GDM1 (cell line): ENCODE measurements at places on chromosomes 7 and 10.

- DNase-seq, result no peak
Observed at GRCh38 chr10:96596422-96597407, 9.9 kb upstream of the TM9SF3 start.

DNA sequence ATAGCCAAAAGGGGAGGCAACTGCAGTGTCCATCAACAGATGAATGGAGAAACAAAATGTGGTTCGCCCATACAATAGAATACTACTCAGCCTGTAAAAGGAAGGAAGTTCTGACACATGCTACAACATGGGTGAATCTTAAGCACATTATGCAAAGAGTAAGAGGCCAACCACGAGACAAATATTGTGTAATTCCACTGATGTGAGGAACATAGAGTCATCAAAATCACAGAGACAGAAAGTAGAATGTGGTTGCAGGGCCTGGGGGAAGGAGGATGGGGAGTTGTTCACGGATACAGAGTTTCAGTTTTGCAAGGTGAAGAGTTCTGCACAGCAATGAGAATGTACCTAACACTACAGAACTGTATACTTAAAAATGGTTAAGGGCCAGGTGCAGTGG is 13.7 kb upstream of the C10orf71 start:
- DNase-seq, result no peak

DNA sequence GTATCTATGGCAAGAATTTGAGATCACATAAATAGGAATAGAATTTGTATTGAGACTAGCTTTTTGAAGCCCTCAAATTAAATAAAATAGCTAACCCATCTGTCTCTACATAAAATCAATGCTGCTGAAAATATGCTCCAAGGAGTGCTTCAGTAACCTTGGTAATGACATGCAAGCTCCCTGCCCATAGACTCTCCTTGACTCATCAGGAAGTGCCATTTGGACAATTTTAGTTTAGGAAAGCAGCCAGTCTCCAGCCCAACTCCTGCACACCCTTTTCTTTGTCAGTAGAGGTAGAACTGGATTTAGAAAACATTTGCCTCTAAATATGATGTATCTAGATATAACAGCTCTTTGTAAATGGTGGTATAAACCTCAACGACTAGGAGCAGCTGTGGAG is 69.9 kb upstream of the PTPRZ1 start:
- no peak for DNase-seq

DNA sequence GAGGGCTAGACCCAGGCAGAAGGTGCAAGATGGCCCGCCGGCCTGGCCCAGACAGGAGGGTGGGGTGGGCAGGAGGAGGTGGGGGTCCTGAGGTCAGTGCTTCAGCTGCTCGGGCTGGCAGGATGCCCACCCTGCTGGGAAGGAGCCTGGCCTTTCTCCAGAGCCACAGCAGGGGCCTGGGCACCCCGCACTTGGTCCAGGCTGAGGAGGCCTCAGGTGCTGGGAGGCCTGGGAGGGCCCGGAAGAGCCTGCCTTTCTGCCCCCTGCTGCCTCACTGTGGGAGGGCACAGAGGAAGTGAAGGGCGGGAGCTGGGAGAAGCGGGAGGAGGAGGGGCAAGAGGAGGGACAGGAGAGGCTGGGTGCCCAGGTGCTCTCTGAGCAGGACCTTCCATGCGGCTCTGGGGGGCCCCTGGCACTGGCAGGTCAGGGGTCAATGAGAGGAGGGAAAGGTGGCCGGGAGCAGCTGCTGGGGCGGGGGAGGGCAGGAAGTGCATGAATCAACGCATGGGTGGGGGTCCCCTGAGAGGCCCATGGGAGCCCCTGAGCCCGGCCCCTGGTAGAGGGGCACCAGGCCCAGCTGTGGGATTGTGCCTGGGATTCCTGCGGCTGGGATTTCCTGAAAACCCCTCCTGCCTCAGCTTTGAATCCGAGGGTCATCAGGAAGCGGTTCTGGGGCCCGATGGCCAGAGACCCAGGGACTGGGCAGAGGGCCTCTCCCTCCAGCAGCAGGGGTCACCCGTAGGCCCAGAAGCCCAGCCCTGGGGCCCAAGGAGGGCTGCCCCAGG is 49.9 kb downstream of the PWWP2B start:
- DNase-seq, result peak; percentile 64

DNA sequence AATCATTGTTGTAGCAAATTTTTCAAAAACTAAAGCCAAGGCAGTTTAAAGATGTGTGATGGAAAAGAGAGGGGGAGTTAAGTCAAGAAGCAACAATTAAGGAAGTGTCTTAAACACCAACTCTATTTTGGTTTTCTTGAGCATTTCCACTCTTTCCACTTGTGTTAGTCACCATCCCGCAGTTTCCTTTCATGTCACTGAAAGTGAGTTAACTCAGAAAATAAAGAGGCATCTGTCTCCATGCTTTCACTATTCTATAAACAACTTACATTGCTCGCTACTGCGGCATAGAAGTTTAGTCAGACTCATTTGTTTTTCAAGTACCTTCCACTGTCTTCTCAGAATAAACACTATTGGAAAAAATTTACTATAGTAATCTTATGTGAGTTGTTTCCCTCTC is 284.9 kb upstream of the SEMA3D start:
- DNase-seq, result peak; percentile 58

DNA sequence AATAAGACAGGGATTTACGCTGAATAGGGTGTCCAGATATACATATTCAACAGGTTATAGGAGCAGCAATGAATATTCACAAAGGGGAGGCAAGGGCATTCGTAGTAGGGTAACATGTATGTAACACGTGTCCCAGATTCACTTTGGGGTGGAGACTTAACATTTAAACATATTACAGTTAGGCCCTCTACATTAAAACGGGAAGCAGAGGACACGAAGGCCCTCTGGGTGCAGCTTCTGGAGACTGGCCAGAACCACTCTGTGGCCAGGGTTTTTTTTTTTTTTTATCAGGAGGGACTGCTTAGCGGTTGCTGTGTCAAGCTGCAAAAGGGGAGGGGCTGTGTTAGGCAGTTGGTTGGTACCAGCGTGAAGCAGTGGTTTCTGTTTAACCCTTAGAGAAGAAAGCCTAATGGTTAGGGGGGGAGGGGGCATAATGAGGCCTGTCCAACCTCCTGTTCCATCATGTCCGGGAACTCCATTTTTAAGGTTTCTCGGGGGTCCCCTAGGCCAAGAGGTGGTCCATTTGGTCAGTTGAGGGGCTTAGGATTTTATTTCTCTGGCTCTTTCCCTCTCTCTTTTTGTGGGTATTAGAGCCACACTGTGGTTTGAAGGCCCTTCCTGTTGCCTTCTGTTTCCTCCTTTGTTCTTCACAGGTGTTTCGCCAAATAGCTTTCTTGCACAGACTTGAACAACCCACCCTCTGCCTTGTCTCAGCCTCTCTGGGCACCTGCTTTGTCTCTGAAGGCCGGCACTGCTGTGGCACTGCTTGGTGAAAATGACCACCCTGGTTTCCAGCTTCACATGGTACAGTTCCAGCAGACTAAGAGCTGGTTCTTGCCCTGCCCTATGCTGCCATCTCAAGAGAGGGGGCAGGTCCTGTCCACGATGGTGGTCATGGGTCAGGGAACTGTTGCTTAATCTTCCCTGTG is 26.4 kb downstream of the PRF1 start:
- peak; percentile 81 for DNase-seq

GRCh38 chr7:41367967-41368882 is 334.7 kb downstream of the INHBA start:
- no peak for DNase-seq

GRCh38 chr7:149409895-149410294 is 51.0 kb downstream of the ZNF777 start:
- DNase-seq, result no peak

- no peak for DNase-seq
Observed at GRCh38 chr7:55030314-55030713, 11.5 kb downstream of the EGFR start.

GRCh38 chr7:8274589-8274988 is 12.6 kb upstream of the ICA1 start:
- no peak for DNase-seq
